ENCODE measurements at places on chromosomes 2 and 18.

DNA sequence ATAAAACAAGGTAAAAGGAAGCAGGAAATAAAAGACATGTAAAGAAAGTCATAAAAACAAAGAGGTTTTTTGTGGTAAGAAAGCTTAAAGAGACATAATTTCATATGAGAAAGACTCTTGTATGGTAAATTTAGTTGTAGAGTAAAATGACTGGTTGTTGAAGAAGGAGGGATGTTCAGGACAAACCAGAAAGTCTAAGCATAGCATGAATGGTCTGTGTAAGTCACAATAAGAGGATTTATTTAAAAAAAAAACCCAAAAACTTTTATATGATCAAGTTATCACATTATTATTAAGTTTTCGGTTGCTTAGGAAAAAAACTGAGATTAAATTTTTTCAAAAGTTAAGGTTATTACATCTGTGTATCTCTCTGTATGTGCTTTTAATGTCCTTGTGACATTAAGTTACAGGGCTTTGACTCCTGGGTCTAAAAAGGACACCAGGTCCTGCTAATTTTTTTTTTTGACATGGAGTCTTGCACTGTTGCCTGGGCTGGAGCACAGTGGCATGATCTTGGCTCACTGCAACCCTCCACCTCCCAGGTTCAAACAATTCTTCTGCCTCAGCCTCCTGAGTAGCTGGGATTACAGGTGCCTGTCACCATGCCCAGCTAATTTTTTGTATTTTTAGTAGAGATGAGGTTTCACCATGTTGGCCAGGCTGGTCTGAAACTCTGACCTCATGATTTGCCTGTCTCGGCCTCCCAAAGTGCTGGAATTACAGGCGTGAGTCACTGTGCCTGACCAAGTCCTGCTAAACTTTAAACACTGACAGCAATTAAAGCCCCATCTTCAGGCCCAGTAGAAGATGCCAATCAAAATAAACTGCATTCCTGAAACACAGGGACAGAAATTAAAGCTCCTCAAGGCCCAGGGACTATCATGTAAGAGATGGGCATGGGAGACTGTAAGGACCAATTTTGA is 14.2 kb upstream of the OXER1 start:
- no peak for DNase-seq

DNA sequence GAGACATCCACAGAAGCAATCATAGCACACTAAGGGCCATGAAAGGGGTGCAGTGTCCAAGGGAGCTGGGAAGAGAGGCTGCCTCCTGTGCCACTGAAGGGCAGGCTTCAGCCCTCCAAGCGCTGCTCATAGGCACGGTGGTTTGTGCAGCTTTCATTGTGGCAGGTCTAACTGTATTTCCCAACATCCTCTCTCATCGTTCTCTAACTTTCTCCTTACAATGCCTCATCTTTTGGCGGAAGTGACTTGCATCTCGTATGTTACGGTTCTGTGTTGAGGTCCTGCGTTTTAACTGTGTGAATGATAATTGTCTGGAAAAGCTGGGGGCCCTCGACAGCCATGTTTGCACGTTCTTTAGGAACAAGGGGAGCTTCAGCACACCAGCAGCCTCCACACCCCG is 213.9 kb downstream of the GBX2 start:
- no peak for DNase-seq

DNA sequence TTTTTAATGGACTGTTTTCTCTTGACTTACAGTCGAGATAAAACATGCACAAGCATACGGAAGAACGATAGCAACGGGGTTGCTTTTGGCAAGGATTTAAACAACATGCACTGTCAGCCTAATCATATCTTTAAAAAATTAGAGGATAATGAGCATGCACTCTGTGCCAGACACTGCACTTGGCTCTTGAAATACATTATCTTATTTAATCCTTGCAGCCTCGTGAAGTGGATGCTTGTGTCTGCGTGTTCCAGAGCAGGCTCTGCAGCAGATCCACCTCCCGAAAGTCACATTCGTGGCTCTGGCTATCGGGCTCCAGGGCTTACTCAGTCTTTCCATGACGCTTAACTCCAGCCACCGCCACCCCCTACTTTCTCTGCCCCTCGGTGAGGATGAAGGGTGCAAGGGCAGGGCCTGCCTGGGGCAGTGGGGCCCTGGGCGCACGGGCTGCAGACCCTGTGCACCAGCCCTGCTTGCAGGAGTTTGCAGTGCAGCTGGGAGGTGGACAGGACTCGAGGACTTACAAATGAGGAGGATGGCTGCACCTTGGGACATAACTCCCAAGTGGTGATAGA is 61.7 kb downstream of the ACKR3 start:
- DNase-seq, result no peak

GRCh38 chr2:45458909-45459563 is 152.0 kb downstream of the SRBD1 start:
- DNase-seq, result peak; percentile 63

DNA sequence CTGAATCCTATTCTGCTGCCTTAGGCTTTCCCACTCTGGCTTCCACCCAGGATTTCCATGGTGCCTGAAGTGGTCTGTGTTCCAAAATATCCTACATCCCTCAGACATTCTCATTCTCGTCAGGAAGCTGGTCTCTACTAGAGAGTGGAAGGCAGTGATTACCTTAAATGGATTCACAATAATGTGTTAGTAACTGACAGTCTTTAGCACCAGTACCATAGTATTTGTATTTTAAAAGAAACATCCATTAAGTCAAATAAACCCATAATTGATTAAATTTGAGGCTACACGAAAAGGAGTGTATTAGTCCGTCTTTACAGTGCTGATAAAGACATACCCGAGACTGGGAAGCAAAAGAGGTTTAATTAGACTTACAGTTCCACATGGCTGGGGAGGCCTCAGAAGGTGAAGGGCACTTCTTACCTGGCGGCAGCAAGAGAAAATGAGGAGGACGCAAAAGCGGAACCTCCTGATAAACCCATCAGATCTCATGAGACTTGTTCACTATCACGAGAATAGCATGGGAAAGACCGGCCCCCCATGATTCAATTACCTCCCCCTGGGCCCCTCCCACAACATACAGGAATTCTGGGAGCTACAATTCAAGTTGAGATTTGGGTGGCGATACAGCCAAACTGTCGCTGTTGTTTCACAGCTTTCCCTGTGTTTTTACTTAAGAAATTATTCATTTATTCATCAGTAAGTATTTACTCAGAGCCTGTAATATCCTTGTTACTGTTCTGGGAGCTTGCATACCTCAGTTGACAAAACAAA is 306.5 kb downstream of the STK39 start:
- no peak for DNase-seq

GRCh38 chr2:46067501-46068305 is 229.5 kb upstream of the EPAS1 start:
- DNase-seq, result no peak

DNA sequence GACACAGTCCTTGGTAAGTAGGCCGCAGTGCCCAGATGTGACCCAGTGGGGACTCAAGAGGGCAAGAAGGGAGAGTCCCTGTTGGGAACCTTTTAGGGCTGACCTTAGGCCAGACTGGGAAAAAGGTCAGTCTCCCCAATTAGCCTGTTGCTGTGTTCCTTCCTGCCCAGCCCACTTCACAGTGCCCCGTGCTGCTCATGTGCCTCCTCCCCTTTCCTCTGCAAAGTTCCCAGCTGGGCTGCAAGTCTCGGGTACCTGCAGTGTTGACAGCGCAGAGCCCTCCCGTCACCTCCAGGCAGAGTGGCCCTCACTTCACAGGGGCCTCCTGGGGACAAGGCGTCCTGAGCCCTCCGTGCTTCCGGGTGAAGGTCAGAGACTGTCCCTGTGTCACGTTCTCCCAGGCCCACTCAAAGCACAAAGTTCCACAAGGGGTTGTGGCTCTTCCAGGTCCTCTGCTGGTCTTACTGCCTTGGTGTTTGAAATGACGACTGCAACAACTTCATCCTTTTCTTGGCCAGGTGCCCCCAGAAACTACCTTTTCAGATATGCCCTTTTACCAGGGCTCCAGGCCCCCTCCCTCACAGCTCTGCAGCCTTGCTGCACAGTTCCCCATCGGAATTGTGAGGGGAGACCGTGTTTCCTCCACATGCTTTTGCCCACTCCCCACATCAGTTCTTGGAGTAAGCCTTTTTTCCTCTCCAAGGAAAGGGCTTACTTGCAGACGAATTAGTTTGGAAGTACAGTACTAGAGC is 225.8 kb downstream of the ALPK2 start:
- no peak for DNase-seq

DNA sequence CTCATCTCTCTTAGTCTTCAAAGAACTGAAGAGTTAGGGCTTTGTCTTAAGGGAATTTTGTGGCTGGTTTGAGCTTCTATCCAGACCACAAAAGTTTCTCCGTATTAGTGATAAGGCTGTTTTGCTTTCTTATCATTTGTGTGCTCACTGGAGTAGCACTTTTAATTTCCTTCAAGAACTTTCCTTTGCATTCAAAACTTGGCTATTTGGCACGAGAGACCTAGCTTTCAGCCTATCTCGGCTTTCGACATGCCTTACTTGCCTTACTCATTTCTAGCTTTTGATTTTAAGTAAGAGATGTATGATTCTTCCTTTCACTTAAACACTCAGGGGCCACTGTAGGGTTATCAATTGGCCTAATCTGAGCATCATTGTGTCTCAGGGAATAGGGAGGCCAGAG is 29.9 kb downstream of the HDHD2 start:
- no peak for DNase-seq

DNA sequence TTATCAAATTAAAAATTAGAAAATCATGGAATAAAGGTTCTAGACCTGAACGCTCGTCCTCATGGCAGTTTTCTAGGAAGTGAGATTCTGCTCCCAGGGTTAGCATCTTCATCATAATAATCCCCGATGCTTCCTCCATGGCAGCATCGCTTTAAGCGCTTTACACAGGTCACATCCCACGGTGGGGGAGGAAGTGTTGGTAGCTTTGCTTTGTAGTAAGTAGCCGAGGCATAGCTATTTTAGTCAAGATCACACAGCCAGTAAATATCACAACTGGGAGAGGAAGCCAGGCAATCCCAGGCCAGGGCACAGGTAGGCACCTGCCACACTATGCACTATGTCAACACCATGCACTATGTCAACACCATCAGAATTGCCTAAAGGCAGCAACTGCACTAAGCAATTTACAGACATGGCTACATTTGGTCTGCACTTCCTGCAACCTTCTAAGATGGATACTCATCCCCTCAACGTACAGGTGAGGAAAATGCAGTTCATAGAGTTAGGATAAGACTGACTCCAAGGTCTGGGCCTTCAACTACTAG is 205.5 kb downstream of the FBXO15 start:
- DNase-seq, result no peak

DNA sequence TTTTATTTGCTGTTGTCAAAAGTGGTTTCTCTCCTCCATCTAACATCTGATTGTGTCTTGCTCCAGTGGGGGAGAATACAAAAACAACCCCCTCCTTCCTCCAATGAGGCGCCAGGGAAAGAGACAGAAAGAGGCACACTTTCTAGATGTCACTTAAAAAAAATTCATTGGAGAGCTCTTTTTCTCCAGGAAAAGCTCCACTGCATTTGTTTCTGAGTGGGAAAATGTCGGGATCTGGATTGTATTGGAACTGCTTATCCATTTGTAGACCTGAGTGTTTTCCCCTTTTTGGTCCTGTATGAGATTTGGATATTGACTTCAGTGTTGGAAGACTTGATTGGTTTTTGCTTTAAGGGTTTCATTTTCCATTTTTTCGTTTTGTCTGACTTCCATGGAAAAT is 995 bp downstream of the MBD5 start:
- no peak for DNase-seq

DNA sequence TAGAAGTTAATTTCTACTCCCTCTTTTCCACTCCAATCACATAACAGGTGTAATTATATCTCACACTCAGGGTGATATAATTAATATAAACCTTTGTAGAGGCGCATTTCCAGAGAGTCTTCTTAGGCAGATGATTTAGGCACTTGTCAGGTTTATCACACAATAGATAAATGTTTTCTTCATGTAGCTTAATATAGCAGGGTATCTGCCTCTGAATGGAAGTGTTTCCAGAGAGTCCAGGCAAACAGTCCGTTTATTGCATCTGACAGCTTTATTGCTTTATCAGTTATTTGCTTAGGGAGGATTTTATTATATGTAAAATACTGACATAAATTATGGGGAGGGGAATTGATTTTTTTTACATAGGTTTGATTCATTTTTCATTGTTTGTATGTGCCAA is 766.3 kb downstream of the SLC4A3 start:
- DNase-seq, result no peak

GRCh38 chr2:237324405-237324831 is 89.5 kb downstream of the COL6A3 start:
- DNase-seq, result no peak

DNA sequence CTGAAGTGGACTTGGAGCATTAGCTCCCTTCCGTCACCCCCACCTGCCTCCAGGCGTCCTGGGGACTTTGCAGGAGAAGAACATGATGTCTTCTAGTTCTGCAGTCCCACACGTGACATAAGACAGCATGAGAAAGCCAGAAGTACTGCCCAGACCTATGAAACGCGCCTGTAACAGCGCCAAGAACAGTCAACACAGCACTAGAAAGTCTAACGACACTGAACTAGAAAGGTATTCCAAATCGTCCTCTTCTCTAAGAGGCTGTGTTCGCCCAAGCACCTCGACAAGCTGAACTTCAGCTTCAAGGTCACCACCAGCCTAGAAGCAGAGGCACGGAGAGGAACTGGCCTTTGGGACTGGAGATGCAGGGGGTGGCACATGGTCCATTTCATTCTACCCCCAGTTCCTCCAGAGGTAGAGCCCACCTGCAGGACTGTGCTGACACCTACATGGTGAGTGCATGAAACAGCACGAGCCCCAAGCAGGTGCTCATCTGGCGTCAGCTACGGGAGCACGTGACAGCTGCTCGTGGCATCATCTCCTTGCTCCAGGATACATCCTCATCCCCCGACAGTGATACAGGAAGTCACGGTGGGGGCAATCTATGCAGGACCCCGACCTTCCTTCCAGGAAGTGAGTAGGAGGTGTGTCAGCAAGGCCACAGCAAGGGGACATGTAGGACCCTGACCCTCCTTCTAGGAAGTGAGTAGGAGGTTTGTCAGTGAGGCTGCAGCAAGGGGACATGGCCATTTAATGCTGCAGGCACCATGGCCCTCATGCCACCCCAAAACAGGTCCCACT is 3.7 kb downstream of the HDAC4 start:
- peak; percentile 71 for DNase-seq

DNA sequence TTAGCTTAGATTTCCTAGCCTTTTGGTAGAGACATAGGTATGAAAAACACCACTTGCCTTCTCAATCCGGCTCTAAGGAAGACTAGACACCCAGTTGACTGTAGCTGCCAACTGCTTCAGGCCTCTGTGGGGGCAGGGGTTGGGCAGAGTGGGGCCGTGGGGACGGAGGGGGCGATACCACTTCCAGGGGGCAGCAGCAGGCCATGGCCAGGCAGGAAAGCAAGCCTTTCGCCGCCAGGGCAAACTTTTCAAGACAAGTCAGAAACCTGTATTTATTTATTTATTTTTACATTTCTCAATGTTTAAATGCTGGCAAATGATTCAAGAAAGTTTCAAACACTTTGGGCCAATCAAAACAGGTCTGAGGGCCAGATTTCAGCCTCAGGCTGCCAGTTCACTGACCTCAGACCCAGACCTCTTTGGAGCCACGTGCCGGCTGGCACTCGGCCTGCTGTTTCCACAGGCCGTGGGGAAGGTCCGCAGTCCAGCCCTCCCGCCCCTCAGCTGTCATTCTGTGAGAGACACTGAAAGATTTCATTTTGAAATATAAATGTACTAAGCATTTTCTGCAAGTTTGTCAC is 63.8 kb downstream of the MEX3C start:
- no peak for DNase-seq

GRCh38 chr2:62036229-62036628 is 130.8 kb downstream of the COMMD1 start:
- no peak for DNase-seq

- DNase-seq, result no peak
Observed at GRCh38 chr2:131043199-131044074, 49.8 kb downstream of the FAM168B start.

- DNase-seq, result no peak
Observed at GRCh38 chr18:39058386-39059000, 1492.9 kb upstream of the CELF4 start.
